Sciatic nerve (tissue), 2 donors: ENCODE measurements at places on chromosomes 7 and 10.

- DNase-seq: no peak
Observed at GRCh38 chr10:3213758-3214515, 41.4 kb upstream of the PITRM1 start.

DNA sequence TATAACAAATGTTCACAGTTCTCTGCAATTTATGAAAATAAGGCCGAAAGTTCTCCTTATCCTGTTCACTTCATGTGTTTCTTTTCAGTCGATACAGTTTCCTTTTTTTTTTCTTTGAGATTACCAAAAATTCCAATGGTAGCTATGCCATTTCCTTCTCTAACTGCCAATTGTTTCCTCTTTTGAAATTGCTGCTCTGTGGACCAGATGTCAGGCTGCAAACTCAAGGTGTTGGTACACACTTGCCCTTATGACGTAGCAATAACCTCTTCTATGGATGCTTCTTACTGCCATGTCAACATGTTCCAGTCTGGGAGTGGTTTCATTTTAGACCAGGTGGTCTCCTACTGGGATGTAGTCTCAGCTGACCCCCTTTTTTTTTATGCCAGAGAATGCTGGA lies 52.9 kb downstream of the CASD1 start:
- DNase-seq: no peak

- DNase-seq: no peak
Observed at GRCh38 chr7:11737723-11738122, 94.3 kb downstream of the THSD7A start.

DNA sequence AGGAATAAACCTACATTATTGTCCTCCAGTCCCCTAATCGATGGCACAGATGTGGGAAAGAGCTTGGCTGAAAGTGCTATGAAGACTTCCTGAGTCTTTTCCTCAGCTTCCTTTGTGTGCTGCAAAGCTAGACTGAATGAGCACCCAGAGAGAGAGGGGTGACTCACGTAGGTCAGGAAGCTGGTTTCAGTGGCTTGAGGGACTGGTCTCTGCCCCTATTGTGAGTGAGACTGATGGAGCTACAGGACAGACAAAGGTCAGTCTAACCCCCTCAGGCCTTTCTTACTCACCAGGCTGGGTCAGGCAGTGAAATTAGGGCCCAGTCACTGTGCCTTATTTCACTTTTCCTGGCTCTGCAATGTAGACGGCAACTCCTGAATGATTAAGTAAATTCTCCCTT lies 171.1 kb upstream of the GRB10 start:
- DNase-seq: no peak

- DNase-seq: no peak
Observed at GRCh38 chr7:47504551-47505311, 77.2 kb downstream of the TNS3 start.

DNA sequence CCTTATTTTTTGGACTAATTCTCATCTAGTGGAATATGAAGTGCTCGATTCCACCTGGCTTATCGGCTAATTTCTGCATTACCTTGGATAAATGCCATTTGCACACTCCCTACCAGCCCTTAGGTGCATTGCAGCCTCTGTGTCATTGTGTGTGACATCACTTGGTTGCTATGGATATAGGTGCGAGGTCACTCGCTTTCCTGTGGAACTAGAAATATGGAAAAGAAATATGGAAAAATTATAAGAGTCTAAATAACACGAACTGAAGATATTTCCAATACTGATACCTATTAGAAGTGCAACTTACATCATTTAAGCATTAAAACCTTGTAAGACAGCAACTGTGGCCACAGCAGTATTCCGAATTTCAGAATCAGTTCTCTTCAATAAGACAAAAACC lies 2.0 kb downstream of the YWHAG start:
- DNase-seq: no peak

DNA sequence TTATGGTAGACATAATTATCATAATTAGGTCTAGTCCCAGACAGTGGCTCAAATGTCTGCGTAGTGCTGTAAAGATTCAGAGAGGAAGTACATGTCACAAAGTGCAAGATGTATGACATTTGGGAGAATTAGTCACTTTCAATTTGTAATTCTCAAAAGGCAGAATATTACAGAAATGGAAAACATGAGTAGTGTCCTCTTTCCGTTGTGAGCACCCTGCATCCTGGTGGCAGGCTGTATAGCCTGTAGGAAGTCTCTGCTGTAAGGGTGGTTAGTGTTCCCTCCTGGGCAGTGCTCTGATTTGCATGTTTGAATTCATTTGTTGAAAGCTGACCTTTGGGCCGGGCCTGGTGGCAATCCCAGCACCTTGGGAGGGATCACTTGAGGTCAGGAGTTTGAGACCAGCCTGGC lies 17.0 kb downstream of the CDK14 start:
- no peak for DNase-seq

- no peak for DNase-seq
Observed at GRCh38 chr10:3563298-3563697, 221.7 kb downstream of the KLF6 start.

- DNase-seq: no peak
Observed at GRCh38 chr7:159078193-159078910, 66.3 kb downstream of the VIPR2 start.

GRCh38 chr7:144854839-144855424 lies 19.1 kb upstream of the TPK1 start:
- DNase-seq: no peak

DNA sequence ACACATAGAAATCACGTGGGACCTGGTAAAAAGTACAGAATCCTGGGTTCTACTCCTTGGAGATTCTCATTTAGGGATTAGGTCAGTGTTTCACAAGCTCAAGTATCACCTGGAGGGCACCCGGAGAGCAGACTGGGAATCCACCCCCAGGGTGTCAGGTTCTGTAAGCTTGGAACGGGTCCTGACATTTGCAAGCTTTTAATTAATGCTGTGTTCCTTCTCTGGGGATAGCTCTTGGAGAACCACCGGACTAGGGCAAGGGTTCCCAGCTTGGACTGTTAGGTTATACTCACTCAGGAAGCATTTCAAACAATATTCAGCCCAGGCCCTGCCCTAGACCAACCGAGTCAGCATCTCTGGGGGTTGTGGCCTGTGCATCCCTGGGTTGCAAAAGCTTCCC lies 23.0 kb downstream of the TCF7L2 start:
- DNase-seq: no peak

DNA sequence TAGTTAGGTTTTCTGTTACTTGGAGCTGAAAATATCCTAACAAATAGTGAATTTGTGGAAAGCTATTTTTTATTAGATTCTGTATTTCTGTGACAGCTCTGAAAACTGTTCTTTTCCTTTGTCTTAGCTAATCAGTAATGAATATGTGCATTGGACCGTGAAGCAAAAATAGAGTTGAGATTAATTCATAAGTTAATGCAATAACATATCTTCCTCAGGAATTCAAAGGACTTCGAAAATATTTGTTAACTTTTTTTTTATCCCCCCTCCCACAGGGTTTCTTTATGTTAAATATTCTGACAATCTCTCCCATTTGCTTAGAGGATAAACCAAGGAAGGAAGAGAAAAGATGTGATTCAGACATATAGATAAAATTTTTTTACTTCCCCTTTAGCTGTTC lies 101.4 kb downstream of the PODXL start:
- no peak for DNase-seq

DNA sequence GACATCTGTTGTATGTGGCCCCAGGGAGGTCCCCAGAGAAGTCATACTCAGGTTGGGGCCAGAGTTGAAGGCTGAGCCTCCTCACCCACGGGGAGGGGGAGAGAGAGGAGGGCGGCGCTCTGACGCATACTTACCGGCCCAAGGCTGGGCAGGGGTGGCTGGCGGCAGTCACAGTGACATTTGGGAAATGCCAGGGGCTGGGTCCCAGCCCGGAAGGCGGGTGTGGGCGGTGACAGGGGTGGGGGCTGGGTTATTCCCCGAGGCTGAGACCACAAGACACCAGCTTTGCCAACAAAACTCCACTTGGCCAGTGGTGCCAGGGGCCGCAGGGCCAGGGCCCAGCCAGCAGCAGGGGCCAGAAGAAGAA lies 41.1 kb downstream of the RASGEF1A start:
- DNase-seq: peak; percentile 82

DNA sequence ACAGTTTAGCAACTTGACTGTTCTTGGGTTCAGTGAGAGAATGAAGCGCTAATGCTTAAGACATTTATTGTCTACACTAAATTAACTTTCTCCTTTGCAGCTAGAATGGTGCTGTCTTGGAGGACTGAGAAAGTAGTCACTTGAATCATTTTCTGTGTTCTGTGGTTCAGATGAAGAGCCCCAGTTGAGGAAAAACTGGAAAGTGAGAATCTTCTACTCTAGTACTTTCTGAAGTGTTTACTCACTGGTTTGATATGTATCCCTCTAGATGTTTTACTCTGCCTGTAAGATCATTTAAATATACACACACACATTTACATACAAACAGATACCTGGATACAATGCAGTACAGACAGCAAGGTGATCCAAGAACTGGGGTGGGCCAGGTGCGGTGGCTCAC lies 308.1 kb downstream of the CAMK1D start:
- DNase-seq: no peak

GRCh38 chr7:36217211-36217960 lies 64.3 kb downstream of the EEPD1 start:
- DNase-seq: no peak

DNA sequence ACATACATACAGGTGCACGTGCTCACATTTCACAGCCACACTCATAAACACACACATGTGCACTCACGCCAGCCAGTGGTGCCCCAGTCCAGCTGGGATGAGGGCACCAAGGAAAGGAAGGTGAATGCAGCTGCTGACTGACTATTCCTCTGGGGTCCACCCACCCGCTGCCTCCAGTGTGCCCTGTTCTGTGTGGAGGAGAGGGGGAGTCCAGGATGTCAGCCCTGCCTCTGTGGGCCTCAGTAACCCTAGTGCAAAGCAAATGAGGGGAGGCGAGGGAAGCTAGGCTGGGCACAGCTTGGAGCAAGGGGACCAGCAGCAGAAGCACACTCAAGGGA lies 57.6 kb downstream of the YKT6 start:
- no peak for DNase-seq

DNA sequence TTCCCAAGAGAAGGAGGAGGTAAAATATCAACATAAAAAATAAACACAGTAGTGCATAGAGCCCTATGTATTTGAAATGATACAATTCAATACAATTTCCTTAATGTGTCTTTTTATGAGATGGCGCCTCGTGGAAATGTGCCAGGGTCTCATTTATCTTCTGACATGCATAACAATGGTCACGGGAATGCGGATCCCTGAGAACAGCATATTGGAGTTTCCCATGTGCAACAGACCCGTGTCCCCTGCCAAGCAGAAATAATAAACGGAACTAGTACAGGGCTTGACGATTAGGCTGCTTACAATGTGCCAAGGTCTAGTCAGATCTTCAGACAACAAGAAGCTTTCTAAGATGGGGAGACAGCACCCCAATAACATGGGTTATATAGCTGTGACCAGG lies 217.9 kb downstream of the ARHGAP21 start:
- no peak for DNase-seq

GRCh38 chr7:142626420-142627035 lies 122.7 kb upstream of the PRSS1 start:
- DNase-seq: peak; percentile 72

DNA sequence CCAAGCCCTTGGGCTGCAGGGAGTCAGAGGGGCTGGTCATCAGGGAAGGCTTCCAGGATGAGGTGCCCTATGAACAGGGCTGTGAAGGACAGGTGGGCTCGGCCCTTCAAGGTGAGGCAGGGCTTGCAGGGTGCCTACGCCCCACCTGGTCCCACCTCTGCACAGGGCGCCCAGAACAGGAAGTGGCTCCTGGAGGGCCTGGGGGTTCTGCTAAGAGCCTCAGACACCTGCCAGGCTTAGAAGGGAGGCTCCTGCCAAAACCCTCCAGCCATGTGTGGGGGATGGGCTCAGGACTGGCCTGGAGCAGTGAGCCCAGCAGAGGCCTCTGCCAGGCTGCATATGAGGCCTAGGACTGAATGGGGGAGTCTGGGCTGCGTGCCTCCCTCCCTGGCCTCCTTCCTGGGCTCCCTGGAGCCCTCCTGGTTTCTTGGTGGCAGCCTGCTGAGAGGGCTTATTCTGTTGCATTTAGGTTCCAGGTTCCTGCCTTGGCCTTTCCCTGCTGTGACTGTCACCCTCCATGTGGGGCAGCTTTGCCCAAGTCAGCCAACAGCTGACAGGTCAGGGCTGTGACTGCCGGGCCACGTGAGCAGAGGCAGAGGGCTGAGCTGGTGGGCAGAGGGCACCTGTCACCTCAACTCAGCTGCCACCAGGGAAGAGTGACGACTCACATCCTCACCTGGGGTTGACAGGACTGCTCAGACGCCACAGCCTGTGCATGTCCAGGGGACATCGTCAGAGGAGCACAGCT lies 45.2 kb upstream of the MSMB start:
- no peak for DNase-seq

- no peak for DNase-seq
Observed at GRCh38 chr7:106952658-106953231, 87.7 kb downstream of the PIK3CG start.

DNA sequence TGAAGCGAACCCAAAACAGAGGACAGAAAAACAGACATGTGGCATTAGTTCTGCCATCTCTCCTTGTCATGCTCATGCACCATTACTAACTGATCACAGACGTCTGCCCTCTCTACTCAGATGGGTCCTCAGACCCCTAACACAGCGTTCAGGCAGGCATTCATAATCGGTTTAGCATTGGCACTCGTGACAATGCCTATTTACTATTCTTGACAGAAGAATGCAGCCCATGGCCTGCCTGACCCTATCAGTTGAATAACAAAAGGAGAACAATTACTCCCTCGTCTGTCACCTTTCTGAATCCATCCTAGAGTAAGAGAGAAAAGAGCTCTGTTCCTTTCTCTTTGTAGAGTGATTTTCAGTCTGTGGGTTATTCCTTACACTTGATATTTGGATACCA lies 194.6 kb upstream of the PHYHIPL start:
- no peak for DNase-seq

- no peak for DNase-seq
Observed at GRCh38 chr10:69583106-69583505, 9.9 kb upstream of the NEUROG3 start.

- no peak for DNase-seq
Observed at GRCh38 chr7:157676001-157676400, 339.2 kb downstream of the DNAJB6 start.

DNA sequence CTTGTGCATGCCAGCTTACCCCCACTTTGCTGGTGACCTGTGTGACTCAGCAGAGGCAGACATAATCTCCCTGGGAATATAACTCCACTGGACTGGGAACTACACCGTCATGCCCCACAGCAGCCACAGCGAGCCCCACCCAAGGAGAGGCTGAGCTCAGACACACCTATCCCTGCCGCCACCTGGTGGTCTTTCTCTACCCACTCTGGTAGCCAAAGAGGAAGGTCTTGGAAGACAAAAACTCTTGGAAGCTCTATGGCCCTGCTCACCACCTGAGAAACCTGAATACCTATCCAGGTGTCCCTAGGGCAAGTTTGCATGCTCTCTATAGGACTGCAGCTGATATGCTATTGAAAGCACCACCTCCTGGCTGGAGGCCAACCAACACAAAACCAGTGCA lies 48.1 kb downstream of the MYO3A start:
- DNase-seq: no peak

DNA sequence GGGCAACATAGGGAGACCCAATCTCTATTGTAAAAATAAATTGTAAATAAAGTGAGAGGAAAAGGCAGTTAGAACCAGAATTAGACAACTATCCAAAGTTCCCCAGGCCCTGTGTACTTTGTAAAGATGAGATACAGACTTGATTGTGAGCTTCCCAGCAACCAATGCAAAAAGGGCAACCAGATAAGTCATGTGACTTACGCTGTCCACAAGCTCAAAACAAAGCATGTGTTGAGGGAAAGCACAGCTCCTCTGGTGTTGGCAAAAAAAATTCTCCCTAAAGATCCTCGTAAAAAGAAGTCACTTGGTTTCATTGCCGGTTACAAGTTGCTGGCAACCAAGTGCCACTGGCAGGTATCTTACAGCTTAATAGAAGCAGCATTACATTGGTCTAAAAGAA lies 154.0 kb downstream of the CUX1 start:
- no peak for DNase-seq
